ENCODE measurements at places on chromosomes 2 and 18.

GRCh38 chr18:57050310-57050949 lies 96.5 kb upstream of the BOD1L2 start:
- no peak for DNase-seq

- DNase-seq: no peak
Observed at GRCh38 chr18:27794181-27794926, 382.6 kb downstream of the CDH2 start.

GRCh38 chr2:64525317-64525613 lies 1.1 kb downstream of the AFTPH start:
- peak; percentile 74 for DNase-seq

DNA sequence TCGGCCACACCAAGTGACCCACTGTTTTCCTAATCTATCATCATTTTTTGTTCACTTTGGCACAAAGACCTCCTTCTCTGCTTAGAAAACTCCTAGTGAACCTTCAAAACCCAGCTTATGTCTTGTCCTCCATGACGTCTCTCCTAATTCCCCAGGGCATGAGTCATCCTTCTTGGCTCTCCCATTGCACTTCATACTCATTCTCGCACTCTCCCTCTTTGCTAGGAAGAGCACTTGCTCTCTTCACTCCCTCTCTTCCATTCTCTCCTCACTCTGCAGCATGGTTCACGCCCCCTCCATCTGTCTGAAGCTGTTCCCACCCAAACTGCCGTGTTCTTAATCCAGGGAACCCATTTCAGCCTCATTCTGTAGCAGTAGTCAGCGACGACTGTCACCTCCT lies 103.9 kb downstream of the MRO start:
- no peak for DNase-seq

GRCh38 chr2:225471482-225471881 lies 72.0 kb downstream of the NYAP2 start:
- no peak for DNase-seq

Measured in B cell (primary cell).